ENCODE measurements at places on chromosomes 2 and 18.

DNA sequence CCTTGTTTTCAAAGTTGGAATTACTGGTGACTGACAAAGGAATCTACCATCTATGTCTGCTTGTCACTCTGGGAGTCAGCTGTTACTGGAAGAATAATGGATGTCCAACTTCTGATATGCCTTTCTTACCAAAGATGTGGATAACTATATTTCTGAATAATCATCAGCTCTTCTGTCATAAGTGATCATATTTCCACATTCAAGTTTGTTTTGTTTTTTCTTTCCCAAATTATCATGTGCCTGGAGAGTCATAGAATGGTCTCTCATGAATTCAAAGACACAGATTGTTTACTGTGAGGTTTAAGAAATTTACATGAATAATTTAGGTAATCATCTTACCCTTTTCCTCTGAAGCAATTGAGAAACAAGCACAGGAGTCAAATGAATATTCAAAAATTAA is 986.7 kb upstream of the CDH2 start:
- DNase-seq = no peak

- no peak for DNase-seq
Measured at GRCh38 chr2:61218817-61219170, 56.8 kb downstream of the C2orf74 start.

- DNase-seq = no peak
Measured at GRCh38 chr2:38704664-38705063, 38.8 kb downstream of the GALM start.

- no peak for DNase-seq
Measured at GRCh38 chr2:10839813-10840212, 27.2 kb upstream of the PDIA6 start.

DNA sequence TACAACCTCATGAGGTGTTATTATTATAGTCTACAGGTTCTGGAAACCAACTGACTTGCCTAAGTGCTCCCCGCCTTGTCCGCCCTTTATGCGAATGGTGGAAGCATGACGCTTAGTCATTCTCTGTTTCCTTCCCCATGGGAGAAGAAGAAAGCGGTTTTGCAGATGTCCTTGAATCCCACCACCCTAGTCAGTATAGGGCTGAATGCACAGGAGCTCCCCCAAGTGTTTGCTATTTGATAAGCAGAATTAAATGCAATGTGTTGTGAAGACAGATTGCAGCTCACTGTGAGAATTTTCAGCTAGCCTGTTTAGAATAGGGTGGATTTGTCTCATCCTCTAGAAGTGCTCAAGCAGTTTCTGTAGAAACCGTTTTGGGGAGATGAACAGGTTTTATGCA is 652.0 kb downstream of the DCC start:
- DNase-seq = peak; percentile 40

- no peak for DNase-seq
Measured at GRCh38 chr2:191533693-191534180, 144.2 kb upstream of the NABP1 start.

GRCh38 chr2:108575132-108575966 is 41.1 kb downstream of the LIMS1 start:
- DNase-seq = no peak

GRCh38 chr18:30135938-30136337 is 906.6 kb downstream of the DSC3 start:
- no peak for DNase-seq

- DNase-seq = no peak
Measured at GRCh38 chr18:25298853-25299274, 53.1 kb downstream of the ZNF521 start.

GRCh38 chr2:9815844-9816279 is 27.4 kb upstream of the TAF1B start:
- DNase-seq = no peak

- no peak for DNase-seq
Measured at GRCh38 chr2:14779252-14779651, 146.7 kb downstream of the LRATD1 start.

DNA sequence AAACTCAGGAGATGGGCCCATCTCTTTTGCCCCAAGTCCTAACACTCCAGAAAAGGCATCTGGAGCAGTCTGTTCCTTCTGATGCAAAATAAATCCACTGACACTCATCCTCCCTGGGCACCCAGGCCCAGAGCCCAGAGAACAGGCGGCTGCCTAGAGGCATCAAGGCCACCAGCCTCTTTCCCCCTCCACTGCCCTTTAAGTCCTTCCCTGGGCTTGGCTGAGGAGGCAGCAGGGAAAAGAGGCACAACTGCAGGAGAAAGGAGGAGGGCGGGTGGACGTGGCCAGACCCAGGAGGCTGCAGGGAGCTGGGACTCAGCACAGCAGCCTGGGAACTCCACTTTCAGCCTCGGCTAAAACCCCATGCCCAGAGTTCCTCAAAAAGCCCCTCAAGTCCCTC is 99.7 kb upstream of the ID2 start:
- no peak for DNase-seq

DNA sequence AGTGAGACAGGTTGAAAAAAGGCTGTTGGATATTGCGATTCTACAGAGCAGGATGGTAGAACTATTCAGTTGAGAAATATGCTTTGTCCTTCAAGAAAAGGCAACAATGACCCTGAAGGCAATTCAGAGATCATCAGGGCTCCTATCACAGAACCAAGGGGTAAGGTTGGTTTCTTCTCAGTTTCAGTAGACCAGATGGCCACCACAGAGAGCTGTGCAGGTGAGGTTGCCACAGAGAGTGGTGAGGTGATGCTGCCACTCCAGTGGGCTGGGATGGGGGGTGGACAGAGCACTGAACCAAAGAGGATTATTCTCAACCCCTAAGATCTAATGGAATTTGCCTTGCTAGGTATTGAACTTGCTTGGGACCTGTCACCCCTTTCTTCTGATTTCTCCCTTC is 64.6 kb upstream of the ZBTB7C start:
- DNase-seq = no peak

- peak; percentile 5 for DNase-seq
Measured at GRCh38 chr2:130785466-130786055, 30.2 kb downstream of the AMER3 start.

GRCh38 chr2:36238106-36238505 is 117.5 kb upstream of the CRIM1 start:
- DNase-seq = no peak

Measured in NCI-H1694 (cell line).